MCF 10A (cell line): ENCODE measurements at places on chromosomes 6 and 20. TPM values are rescaled to one million over a fixed set of nuclear protein-coding genes. Genes with fewer than 3 reads are reported as not detected.

The PSORS1C1 gene
- total RNA-seq, result 7.7 and 11.7 TPM in 2 replicates

The ZNF165 gene
- 7.1 and 10.8 TPM in 2 replicates for total RNA-seq

The MOG gene
- not detected in 2 replicates for total RNA-seq

The FERMT1 gene
- total RNA-seq, result 25.5 and 43.1 TPM in 2 replicates

The PRSS16 gene
- total RNA-seq, result 22.8 and 27.9 TPM in 2 replicates

The DSP gene
- 163 and 227 TPM in 2 replicates for total RNA-seq

The FAM217A gene
- total RNA-seq, result not detected in 2 replicates

The GMEB2 gene
- 14.9 and 19.6 TPM in 2 replicates for total RNA-seq

The OLIG3 gene
- not detected in 2 replicates for total RNA-seq

The APOM gene
- 5.0 and 5.2 TPM in 2 replicates for total RNA-seq

The FYN gene
- 37.8 and 53.7 TPM in 2 replicates for total RNA-seq

The TGM3 gene
- not detected in 2 replicates for total RNA-seq

The MUC22 gene
- total RNA-seq, result not detected in 2 replicates

The SLC26A8 gene
- total RNA-seq, result not detected in 2 replicates

The CST2 gene
- not detected in 2 replicates for total RNA-seq

The TAPBP gene
- 84.9 and 87.9 TPM in 2 replicates for total RNA-seq

The TPX2 gene
- total RNA-seq, result 45.3 and 79.6 TPM in 2 replicates

The SULF2 gene
- total RNA-seq, result 68.7 and 82.2 TPM in 2 replicates

The PLN gene
- not detected in 2 replicates for total RNA-seq

The NRN1 gene
- not detected in 2 replicates for total RNA-seq

The GMPR gene
- 1.9 and 3.0 TPM in 2 replicates for total RNA-seq

The ZC2HC1B gene
- total RNA-seq, result not detected in 2 replicates

The PGM3 gene
- total RNA-seq, result 117 and 150 TPM in 2 replicates

The PTCHD4 gene
- total RNA-seq, result 7.4 and 8.4 TPM in 2 replicates

The WFDC10A gene
- not detected in 2 replicates for total RNA-seq

The C20orf141 gene
- not detected in 2 replicates for total RNA-seq

The IYD gene
- not detected in 2 replicates for total RNA-seq

The OXT gene
- total RNA-seq, result not detected in 2 replicates

The HECA gene
- 11.1 and 11.5 TPM in 2 replicates for total RNA-seq

The PPP1R14C gene
- 32.0 and 38.7 TPM in 2 replicates for total RNA-seq

The BICRAL gene
- total RNA-seq, result 8.4 and 9.8 TPM in 2 replicates

The GSTA2 gene
- total RNA-seq, result not detected in 2 replicates

The HDGFL1 gene
- total RNA-seq, result not detected in 2 replicates

The DNMT3B gene
- total RNA-seq, result 1.3 and 2.0 TPM in 2 replicates

The LY6G5C gene
- total RNA-seq, result 0.64 and 1.4 TPM in 2 replicates

The RNF144B gene
- total RNA-seq, result 40.6 and 57.9 TPM in 2 replicates

The TRIM40 gene
- total RNA-seq, result not detected in 2 replicates

The BHLHE23 gene
- total RNA-seq, result not detected in 2 replicates

The HAO1 gene
- not detected in 2 replicates for total RNA-seq

The NFKBIE gene
- total RNA-seq, result 6.0 and 8.8 TPM in 2 replicates

The ACTL10 gene
- 1.7 and 3.2 TPM in 2 replicates for total RNA-seq

The RSPH3 gene
- 13.1 and 14.5 TPM in 2 replicates for total RNA-seq

The UNC5CL gene
- 0.19 and 0.59 TPM in 2 replicates for total RNA-seq
